Ecto neural progenitor cell (in vitro differentiated cells): ENCODE measurements at places on chromosomes 3 and 15.
A peak's percentile ranks its signal among the peaks of the same experiment; 100 is the strongest.

DNA sequence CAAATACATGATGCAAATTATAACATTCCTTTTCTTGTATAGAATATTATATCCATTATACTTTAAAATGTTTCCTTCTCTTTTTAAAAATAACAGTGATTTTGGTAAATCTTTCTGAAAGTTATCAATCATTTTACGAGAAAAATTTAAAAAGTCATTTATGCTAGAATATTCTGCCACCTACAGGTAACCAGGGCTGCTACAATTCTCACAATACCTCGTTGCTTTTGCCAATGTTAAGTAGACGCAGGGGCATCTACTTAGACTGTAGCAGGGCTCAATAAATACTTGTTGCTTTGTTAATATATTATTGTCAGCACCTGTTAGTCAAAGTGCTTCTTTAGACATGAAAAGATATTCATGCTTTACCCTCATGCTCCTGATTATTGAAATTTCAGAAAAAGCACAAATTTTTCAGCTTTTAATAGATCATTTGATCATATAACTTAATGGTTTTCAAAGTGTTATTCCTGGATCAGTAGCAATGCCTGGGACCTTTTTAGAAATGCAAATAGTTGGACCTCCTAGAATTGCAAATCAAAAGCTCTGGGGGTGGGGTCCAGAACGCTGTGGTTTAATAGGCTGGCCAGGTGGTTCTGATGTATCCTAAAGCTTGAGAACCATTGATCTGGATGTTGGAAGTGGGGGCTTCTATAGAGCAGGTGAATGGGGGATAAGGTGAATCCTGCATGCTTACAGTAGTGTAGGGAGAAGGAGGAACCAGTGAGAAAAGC is 223.6 kb upstream of the PDZRN3 start:
- DNase-seq = no peak

GRCh38 chr3:56052188-56052587 is 416.1 kb downstream of the ERC2 start:
- DNase-seq = no peak

DNA sequence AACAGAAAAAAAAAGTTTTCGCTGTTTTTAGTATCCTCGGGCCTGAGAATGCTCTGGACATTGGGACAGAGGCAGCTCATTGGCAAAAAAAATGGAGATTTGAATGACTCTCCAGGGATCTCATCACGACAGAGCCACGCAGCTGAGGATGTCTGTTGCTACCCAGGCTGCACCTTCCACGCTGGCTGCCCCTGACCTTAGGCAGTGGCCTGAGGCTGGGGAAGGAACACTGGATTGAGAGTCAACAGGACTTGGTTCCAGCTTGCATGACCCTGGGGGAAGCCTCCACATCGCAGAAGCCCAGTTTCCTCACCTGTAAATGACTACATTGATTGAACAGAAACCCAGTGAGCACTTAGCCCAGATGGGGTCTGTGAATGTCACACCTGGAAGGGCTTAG is 8.7 kb upstream of the ACSBG1 start:
- DNase-seq = no peak

DNA sequence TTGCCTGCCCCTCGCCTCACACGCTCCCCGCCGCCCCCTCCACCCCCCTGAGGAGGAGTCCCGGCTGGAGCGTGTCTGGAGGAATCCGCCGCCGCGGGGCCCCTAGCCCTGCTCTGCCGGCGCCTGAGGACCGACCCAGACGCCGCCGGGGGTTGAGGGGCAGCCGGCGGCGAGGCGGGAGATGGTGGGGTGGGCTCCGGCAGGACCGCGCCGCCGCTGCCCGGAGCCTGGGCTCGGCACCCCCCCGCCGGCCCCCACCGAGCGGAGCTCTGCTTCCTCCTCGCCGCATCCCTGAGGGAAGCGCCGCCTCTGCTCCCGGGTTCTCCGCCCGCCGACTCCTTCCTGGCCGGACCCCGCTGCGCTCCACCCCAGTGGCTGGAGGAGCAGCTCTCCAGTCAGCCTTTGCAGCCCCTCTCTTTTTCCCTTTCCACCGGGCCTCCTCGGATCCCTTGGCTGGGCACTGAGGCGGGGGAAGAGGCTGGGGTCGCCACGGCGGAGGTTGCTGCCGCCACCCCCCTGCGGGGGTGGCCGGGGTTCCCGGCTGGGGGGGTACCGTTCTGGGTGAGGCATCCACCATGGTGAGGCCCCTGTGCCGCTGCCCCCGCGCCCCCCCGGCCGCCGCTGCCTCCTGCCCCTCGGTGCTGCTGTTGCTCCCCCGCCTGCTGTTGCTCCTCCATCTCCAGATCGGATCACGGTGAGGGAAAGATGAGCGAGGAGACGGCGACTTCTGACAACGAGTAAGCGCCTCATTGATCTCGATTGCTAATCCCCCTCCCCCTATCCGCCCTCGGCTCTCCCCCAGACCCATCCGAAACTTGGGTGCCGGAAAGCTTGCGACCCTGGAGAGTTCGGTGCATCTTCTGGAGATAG is at the start of gene SPRED1:
TSS of gene SPRED1 (plus strand) at position 356 of the 870 bp plus-strand sequence. CDS start at position 706, 350 bp downstream.
- DNase-seq = peak; percentile 68

DNA sequence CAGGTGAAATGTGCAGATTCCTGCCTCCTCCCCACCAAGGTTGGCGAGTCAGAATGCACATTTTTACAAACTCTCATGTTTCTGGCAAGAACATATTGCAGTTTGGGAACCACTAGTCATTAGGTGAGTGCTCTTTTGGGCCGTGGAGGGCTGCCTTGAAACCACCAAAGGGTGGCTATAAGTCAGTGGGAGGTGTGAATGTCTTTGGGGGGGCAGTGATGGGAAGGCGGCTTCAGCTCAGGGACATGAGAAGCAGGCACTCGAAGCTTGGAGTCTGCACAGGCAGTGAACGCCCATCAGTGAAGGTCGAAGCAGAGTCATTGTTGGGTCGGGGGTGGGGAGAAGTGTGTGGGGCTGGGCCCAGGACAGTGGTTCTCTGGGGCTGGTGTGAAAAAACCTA is 1.1 kb downstream of the NOX5 start:
- no peak for DNase-seq

DNA sequence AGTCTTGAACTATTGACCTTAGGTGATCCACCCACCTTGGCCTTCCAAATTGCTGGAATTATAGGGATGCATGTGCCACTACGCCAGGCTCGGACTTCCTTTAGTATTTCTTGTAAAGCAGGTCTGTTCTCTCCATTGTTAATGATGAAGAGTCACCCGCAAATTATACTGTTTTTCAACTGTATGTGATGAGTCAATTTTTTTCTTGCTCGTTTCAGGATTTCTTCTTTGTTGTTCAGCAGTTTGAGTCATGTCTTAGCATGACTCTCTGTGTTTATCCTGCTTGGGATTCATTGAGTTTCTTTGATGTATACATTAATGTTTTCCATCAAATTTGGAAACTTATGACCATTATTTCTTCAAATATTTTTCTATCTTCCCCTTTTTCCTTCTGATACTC is 28.9 kb downstream of the GRAMD1C start:
- DNase-seq = no peak

GRCh38 chr15:52095597-52096262 is 16.8 kb downstream of the BCL2L10 start:
- DNase-seq = no peak

DNA sequence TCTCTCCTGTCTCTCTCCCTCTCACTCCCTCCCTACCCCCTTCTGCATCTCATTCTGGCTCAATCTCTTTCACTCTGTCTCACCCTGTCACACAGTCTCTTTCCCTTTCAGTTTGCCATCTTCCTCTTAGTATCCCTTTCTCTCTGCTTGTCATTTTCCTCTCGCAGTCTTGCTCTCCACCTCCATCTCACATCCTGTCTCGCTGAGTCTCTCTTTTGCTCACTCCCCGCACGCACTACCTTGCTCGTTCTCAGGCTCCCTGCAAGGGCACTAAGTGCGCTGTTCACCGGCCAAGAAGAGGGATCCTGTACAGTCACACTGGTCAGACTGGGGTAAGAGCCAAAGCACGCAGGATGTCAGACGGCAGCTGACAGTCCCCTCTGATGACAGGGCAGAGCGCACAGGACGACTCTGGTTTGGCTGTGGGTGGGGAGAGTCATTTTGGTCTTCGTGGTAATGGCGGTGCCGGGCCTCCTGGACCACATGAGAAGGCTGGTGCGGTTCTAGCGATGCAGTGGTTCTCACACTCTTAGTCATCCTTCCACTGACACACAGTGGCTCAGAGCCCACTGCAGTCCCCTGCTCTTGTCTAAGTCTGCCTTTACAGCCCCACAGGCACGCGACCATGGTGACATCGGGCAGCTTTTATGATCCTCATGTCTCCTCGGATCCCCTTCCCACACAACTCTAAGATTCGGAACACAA is 356.8 kb downstream of the FOXP1 start:
- DNase-seq = no peak

DNA sequence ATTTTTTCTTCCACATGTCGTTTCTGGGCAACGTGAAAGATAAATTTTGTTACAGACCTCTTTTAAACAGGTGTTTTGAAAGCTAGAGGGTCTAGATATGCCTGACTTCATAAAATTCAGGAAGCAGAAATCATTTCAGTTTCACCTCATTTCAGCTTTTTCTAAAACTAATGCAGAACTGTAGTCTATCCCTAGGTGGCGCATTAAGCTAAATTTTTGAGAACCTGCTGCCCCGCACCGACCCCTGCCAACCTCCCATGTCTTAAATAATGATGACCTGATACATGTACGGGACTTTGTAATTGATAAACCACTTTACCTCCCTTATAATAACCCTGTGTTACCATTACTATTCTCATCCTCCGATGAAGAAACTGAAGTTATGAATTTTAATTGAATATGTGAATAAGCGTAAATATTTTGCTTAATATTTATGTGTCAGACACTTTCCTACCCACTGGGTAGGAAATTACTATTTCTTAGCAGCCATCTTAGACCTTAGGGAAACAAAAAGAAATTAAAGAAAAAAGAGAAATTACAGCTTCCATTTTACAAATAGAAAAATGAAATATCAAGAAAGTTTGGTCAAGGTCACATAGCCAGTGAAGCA is 78.7 kb upstream of the GCNT3 start:
- DNase-seq = no peak

GRCh38 chr15:98881526-98882520 is 125.8 kb downstream of the PGPEP1L start:
- DNase-seq = no peak

DNA sequence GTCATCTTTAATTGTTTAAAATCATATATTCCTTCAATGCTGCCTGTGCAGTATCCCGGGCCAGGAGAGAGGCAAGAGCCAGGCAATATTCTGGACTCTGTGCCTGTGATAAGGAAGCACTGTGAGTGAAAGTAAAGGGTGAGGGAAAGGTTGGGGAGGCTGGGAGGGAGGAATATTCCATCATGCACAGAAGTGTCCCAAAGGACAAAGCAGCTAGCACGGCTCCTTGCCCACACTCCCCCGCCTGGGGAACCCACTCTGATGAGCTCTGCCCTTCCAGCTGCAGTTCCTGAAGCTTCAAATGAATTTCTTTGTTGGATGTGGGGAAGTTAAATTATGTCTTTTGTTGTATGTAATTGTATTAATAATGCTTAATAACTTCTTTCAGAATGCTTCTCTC is 1.5 kb upstream of the PRICKLE2 start:
- no peak for DNase-seq

- DNase-seq = no peak
Measured at GRCh38 chr15:75688831-75689230, 23.8 kb downstream of the CSPG4 start.

DNA sequence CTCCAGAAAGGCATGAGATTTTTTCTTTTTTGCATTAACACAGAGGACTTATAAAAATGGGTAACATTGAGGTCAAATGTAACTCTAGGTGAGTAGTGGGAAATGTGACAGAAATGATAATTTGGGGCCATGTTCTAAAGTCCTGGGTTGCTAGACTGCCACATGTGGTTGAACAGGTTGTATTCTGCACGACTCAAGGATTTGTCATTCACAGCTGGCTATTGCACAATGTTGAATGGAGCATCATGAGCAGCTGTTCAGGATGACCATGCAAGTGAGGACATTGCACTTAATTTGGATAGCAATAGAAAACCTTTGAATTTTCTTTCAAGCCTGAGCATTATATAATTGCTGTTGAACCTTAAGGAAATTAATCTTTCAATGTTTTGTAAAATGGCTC is 396.6 kb downstream of the NAALADL2 start:
- no peak for DNase-seq
